ENCODE measurements at places on chromosomes 11 and 22.
A peak's percentile ranks its signal among the peaks of the same experiment; 100 is the strongest.

- peak; percentile 81 for DNase-seq
These were observed 4.7 kb downstream of the YPEL4 start for GRCh38 chr11:57644748-57645688.

DNA sequence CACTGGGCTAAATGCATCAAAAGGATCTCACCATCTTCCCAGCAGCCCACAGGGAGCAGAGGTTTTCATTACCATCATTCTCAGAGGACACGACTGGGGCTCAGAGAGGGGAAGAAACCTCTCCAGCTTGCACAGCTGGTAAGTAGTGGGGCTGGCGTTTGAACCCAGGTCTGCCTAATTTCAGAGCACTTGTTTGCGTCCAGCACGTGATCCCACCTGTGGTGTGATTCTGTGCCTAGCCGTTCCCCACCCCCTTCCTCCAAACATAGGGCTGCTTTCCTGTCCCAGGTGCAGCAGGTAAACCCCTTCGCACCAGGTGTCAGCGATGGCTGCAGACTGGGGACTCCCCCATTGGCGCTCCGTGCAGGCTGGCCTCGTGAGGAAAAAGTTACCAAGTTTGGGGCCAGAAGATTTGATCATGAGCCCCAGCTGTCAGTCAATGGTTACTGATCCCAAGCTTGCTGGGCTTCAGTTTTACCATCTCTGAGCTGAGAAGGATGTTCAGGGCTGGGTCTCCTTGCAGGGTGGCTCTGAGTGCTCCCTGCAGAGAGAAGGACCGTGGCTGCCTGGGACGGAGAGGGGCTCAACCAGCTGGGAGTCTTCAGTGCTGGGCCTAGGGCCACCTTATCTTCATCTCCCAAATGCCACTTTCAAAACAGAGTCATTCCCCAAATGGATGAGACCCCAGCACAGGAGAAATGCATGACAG, 445.6 kb downstream of the TBC1D22A start:
- no peak for DNase-seq

DNA sequence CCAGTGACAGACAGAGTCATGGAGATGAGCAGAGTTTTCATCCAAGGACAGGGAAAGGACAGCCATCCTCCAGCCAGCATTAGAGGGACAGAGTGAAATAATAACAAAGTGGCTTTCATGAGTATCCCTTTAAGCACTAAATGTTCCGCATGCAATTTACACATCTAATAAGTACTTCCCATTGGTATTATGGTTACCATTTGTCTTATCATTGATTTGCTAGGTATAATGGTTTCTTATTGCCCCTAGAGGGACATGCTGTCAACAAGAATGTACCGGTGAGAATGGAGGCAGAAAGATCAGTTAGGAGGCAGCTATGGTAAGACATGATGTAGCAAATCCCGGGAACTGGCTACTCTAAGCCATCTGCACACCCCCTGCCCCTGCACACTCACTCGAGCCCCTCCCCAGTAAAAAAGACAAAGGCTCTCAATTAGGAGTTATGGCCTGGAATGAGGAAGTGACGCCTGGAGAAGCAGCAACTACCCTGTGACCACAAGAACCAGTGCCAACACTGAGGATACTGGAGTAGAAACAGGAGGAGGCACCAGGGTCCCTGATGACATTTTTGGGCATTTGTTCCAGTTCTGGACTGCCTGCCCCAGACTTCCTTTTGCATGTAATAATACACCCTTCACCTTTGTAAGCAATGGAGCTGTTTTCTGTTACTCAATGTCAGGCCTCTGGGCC, 30.2 kb upstream of the HMGXB4 start:
- no peak for DNase-seq

DNA sequence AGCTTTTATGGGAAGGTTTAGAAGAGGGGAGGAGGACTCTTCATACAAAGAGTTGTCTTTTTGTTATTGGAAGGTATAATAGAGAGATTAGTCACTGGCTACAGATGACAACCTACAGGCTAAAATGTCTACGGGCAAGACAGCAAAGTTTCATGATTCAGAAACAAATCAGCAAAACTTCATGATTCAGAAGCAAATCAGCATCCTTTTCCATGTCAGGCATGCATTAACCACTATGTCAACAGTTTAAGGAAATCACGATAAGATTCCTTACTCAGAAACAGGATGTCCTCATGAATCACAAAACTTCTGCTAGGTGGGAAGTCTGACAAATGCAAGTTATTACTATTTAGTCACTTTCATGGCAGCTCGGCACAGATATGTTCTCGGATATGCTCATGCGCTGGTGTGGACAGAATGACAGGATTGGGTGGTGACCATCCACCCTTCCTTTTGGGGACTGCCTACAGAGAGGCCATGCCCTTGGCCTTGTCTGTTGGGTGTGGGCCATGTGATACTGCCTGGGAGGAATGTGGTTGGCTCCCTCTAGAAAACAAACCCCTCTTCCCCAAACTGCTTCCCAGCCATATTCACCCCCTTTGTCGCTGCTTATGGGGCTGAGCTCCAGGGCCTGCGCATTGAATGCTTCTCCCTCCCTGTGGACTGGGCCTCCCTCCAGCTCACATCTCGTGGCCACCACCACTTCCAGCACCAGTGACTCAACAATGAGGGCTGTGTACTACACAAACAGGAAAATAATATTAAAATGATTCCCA, 10.1 kb downstream of the C11orf91 start:
- DNase-seq: no peak

GRCh38 chr11:35391922-35392688, 27.3 kb downstream of the SLC1A2 start:
- peak; percentile 74 for DNase-seq

DNA sequence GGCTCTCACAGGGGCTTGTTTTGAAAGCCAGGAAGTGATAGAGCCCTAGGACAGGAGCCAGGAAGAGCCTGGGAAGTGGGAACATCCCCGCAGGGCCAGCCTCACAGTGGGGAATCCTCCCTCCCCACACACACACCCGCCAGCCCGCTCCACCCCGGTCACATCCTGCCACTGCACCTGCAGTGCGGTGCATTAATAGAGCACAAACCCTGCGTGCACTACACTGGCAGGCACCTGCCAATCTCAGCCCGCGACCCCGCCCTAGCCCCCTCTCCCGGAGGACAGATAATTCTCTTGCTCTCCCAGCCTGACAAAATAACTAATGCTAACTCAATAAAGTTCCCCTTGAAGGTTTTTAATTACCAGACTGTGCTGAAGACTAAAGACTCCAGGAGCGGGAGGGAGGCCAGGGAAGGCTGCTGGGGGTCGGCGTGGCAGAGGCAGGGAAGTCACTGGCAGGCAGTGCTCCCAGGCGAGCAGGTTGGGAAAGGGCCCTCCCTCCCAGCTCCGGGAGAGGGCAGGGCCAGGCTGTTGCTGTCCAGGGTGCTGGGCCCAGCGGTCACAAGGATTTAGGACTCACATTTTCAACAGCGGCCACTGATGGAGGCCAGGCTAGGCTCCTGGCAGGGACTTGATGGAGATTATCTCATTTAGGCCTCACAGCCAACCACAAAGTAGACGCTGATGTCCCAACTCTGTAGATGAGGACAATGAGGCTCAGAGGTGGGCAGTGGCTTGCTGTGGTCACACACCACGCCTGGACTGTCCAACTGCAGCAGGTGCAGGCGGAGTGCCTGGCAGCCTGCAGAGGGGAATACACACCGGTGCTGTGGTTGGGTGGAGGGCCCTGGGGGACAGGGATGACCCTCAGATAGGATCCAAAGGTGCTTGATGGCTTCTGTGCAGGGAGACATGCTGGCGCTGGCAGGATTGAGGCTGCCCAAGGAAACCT, 23.9 kb upstream of the TCF20 start:
- DNase-seq: no peak

DNA sequence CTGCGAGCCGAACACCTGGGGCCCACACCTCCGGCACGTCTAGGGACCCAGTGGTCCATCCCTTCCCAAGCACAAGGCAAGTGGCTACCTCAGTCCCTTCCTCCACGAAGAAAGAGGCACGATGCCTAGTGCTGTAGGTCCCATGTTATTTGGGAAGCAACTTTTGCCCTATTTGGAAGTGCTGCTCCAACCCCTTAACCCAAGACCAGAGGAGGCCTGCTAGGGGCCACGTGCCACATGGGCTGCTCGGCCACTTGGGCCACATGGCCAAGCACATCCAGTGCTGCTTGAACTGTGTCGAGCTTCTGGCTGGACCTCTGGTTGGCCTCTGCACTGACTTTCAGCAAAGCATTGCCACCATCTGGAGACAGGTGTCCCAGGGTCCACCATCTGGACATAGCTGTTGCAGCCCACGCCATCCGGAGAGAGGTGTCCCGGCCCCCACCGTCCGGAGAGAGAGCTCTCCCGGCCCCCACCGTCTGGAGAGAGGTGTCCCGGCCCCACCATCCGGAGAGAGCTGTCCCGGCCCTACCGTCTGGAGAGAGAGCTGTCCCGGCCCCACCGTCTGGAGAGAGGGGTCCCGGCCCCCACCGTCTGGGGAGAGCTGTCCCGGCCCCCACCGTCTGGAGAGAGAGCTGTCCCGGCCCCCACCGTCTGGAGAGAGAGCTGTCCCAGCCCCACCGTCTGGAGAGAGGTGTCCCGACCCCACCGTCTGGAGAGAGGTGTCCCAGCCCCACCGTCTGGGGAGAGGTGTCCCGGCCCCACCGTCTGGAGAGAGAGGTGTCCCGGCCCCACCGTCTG, 6.5 kb upstream of the B4GALNT4 start:
- no peak for DNase-seq

DNA sequence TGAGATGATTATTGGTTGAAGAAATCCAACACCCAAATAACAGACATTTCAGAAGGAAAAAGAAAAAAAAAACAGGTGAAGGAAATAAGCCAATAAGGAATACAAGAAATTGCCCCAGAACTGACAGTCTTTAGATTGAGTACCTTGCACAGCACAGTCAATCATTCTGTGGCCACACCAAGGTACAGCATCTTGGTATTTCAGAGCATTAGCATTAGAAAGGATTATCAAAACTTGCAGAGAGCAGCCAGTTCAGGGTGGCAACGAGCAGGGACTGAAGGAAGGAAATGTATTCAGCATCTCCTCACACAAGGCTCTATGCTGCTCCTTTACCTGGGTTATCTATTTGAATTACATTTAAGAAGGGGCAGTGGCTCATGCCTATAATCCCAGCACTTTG, 2.1 kb downstream of the ADA2 start:
- DNase-seq: no peak

GRCh38 chr22:40486962-40487602, 116.7 kb downstream of the SGSM3 start:
- DNase-seq: no peak

DNA sequence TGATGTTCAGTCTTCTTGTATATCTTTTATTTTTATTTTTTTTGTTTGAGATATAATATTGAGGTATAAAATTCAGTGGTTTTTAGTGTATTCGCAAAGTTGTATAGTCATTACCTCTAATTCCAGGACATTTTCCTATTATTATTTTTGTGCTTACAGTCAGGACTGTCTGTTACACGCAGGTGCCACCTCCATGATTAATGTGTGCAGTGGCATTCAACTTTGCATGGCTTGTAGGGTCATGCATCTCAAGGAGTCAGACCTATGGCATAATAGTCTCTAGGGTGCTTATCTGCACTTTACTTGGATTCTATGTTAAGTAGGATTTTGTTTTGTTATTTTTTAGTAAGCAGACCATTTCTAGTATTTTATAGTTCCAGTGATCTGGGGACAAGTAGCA, 1.0 kb downstream of the CTR9 start:
- DNase-seq: no peak

GRCh38 chr11:8375932-8376331, 112.3 kb upstream of the LMO1 start:
- no peak for DNase-seq

DNA sequence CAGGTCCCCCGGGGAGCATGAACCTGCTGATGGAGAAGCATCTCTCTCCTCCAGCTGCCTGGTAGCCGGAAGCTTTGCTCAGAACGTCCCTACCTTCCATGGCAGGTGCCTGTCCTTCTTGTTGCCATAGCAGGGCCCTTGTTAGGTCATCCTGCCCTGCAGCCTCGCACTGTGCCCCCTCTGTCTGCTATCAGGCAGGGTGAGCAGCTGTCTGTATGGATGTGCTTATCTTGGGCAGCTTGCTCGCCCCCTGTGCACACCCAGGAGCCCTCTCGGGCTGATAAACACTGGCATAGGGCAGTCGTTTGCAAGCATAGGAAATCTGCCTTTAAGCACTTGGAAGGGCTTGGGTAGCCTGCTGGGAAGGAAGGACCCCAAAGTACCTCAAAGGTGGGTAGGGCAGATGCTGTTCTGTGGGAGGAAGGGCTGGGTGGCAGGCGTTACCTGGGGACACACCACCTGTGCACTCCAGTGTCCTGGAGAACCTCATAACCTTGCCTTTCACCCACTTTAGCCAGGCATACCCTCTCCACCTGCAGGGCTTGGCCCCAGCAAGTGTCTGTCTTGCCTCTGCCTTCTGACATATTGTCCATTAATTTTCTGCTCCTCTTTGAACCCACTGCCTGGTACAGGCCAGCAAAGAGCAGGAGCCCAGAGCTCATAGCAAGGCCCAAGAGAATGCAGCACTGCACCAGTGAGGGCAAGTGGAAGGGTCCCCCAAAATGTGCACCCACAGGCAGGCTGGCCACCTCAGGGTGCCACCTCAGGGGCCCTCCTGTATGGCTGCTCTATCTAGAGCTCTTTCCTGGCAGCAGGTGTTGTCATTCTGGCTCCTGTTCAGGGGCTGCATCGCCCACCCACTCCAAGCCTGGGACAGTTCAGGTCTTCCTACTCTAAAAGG, 8.0 kb upstream of the COMT start:
- DNase-seq: no peak

- DNase-seq: no peak
These were observed 4.2 kb downstream of the ZNF280A start for GRCh38 chr22:22515890-22516289.

Measured in CD4-positive, alpha-beta T cell treated with Interferon gamma for 1 hour (primary cell).